Tibial artery (tissue), 4 donors: ENCODE measurements at places on chromosomes 6 and 20.

GRCh38 chr20:43408848-43409576 is 48.7 kb upstream of the SRSF6 start:
- no peak for DNase-seq

DNA sequence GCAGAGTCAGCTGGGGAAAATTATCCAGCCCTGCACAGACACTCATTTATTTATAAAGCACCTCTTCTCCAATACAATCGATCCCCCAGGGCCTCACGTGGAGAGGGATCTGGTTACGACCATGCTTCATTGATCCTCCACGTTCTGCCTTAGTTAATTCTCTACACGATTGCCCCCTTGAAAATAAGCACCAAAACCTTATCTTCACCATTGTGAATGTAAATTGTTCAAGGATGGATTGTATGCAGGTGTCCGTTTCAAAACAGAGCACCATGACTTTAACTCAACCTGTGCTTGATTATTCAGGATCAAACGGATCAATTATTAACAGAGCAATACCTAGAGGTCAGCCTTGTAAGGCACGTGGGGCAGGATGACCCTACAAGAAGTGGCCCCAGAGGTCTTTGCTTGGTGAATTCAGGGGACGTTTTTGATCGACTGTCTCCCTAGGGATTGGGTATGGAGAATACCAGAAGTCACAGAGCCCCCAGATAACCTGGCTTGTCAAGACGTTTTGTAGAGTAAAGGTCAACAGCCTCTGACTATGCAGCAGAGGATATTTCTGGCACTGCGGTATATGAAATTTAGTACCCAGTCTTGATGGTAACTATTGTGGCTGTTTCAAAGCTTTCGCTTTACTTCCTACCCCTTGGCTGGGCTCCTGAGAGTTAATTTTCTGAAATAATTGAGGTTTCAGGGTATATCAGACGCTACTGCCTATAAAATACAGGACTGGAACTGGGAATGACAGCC is 112.1 kb downstream of the NFATC2 start:
- DNase-seq: no peak

GRCh38 chr20:496126-496696 is 33.9 kb upstream of the TBC1D20 start:
- DNase-seq: no peak

DNA sequence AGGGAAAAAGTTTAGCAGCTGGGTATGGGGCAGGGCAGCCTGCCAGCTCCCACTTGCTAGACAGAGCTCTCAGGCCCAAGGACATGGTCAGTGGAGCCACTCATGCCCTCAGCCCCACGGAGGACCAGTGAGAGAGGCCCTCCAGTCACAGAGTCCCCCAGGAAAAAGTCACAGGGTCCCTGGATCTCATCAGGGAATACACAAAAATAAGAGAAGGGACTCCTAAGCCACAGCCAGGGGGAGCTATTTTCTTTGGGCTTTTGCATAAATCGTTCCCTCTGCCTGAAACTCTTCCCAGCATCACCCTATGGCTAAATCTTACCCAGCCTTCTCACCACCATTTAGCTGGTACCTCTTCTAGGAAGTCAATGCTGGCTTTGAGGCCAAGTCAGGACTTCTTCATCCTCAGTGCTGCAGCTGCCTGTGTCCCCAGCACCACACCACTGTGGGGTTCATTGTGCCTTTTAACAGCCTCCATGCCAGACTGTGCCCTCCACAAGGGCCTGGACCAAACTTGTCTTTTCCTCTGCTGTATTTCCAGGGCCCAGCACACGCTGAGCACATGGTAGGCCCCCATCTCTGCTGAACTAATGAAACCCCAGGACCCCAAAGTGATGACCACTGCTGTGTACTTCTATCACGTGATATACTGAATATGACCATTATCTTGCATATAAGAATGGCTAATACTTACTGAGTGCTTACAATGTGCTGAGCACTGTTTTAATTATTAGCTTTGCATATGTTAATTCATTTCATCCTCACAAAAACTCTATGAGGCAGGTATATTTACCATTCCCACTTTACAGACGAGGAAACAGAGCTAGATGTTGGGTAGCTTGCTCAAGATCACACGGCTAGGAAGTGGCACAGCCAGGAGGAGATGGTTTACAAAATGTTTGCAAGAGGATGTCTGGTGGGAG is 2.0 kb downstream of the ZNF335 start:
- DNase-seq: peak; percentile 59

- no peak for DNase-seq
These were observed 36.8 kb downstream of the YTHDF1 start for GRCh38 chr20:63178889-63179686.

DNA sequence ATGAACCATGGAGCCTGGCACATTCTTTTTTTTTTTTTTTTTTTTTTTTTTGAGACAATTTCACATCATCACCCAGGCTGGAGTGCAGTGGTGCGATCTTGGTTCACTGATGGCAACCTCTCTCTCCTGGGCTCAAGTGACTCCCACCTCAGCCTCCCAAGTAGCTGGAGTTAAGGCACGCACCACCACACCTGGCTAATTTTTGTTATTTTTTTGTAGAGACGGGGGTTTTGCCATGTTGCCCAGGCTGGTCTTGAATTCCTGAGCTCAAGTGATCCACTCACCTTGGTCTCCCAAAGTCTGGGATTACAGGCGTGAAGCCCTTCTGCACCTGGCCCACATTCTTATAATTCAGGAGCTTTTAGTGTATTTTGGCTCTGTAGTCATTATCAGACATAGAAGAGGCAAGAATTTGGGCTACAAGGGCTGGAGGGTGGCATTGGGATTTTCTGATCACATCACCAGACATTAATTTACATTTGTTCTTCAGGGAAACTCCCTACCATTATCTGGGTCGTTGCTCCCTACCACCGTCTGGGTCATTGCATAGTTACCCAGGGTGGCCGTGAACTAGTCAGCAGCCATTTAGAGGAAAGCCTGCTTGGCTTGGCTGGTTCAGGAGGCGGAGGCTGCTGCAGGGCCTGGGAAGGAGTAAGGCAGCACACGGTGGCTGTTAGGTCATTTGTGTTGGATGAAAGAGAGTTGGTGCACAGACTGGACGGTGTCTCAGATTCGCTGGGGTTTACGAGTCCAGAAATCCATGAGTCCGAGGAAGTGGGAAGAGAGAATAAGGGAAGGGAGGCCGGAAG is 17.6 kb downstream of the ARID1B start:
- no peak for DNase-seq

DNA sequence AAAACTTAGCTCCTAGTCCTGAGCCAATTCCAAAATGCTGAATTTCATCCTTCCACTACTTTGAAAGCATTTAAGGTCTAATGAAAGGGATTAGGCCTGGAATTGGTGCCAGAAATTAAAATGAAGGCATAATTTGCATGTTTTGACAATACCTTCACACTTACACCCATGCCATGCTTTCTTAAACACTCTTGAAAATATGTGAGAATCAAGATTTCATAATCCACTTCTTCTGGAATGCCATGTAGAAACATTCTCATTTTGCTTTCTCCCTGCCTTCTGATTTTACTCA is 77.1 kb downstream of the ANKEF1 start:
- DNase-seq: no peak

DNA sequence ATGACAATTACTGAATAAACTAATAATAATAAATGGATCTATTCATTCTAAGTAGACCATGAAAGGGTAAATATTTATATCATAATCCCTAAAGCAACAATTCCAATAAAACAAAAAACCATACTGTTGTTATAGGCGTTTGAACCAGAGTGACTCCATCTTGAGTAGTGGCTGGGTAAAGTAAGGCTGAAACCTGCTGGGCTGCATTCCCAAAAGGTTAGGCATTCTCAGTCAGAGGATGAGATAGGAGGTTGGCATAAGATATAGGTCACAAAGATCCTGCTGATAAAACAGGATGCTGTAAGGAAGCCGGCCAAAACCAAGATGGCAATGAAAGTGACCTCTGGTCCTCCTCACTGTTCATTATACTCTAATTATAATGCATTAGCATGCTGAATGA is 8.3 kb downstream of the OR2H1 start:
- no peak for DNase-seq

GRCh38 chr6:90226257-90226656 is 70.4 kb downstream of the BACH2 start:
- DNase-seq: no peak

DNA sequence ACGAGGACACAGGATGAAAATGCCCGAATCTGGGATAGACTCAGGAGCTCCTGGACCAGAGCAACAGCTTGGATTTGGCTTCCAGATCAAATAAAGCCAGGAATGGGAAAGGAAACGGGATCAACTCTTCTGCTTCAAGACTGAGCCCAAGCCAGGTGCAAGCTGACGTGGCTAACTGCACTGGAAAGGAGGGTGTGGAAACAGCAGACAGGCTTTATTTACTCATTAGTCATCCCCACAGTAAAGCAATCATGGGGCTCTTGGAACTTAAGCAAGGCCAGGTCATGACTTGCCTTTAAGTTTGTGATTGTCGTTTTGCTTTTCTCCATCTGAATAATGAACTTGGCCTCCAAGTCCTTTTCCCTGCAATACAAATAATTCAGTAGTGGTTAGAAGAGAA is 45.2 kb downstream of the KIF16B start:
- DNase-seq: no peak

DNA sequence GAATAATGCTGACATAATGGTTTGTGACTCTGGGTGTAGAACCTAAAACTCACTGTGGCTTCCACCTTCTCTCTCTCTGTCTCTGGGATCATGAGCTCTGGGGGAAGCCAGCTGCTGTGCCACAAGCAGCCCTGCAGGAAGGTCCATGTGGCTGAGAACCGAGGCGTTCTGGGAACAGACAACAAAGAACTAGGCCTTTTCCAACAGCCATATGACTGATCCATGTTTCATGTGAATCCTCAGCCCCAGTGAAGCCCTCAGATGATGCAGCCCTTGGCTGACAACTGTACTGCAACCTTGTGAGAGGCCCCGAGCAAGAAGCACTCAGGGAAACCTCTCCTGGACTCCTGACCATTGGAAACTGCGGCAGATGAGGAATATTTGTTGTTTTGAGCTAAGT is 56.6 kb downstream of the HLA-G start:
- DNase-seq: no peak

DNA sequence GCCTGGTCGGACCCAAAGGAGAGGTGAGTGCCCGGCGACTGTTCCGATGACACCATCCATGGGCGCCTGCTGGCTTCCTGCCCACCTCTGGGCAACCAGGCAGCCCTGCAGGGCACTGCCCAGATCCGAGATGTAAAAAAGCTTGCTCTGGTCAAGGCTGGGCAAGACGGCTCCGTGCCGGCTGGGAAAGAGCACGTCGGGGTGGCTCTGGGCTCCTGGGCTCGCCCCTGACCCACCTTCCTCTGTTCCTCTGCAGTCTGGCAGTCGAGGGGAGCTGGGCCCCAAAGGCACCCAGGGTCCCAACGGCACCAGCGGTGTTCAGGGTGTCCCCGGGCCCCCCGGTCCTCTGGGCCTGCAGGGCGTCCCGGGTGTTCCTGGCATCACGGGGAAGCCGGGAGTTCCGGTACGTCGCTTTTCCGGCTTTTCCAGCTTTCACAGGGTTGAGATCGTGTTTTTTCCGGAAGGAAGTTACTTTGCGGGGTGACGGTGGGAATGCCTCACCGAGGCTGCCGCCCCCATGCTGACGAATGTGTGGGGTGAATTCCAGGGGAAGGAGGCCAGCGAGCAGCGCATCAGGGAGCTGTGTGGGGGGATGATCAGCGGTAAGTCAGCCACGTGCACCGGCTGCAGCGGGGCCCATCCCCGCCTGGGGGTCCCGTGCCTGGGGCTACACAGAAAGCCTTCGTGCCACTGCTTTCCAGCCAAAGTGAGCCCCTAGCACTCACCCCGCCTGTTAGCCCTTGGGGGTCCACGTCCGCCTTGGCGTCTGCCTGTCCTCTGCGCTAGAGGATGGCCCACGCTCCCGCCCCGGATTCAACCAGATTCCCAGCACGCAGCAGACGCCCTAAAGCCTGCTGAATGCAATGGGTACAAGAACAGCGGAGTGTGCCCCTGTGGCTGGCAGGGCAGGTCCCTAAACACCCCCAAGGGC is 19.3 kb downstream of the COL9A3 start:
- DNase-seq: no peak

DNA sequence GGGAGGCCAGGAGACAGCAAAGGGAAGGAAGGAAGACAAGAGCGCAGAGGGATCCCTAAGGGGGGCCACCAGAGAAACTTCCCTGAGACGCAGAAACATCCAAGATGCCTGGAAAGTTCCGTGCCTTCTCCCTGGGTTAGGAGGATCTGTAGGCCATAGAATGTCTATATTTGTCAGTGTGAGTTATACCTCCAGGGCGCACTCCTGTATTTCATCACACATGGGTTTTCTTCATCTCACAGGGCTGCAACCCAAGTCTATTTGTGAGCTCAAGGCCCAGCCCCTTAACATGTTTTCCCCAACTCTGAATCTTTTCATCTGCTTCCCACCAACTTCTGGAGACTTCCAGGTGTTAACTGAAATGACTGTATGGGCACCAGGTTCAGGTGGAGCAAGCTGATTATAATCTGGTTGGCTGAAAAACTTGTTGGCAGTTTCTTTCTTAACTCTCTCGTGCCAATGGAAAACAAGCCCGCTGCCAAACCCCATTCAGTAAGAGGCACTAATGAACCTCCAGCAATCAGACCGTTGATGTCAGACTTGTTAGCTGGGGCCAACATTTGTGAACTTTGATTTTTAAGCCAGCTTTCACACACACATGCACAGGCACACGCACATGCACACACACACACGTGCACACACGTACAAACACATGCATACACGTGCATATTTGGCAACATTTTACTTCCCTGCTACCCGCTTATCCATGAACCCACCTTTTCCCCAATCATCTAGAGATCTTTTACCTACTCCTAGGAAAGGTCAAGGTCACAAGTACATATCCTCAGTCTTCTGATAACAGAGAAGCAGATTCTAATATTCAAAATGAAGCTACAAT is 247.5 kb upstream of the GMDS start:
- DNase-seq: no peak

GRCh38 chr6:56435754-56436153 is 188.4 kb upstream of the COL21A1 start:
- no peak for DNase-seq

- peak; percentile 21 for DNase-seq
These were observed 6.4 kb upstream of the SLC13A3 start for GRCh38 chr20:46657618-46658017.

DNA sequence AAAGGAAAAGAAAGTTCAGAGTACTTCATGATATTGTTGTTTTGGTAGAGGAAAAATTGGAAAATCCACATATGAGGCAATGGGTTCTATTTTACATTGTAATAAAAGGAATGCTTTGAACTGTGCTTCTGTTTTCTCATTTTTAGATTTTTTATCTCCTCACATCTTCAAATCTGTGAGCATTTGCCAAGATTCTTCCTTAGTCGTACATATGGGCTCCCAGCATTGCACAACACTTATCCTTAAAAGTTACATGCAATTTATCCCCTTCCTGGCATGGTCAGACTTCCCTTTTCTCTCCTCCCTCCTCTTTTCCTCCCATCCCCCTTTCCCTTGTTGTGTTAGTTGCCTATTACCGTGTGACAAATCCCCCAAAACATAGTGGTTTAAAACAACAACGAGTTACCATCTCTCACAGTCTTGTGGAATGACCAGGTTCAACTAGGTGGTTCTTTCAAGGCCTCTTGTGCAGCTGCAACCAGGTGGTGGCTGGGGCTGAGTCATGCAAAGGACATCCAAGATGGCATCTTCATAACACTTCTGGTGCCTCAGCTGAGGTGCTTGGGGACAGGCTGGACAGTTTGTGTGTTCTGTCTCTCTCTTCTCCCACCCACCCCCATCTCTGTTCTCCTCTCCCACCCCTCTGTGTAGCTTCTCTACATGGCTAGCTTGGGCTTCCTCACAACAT is 68.7 kb downstream of the TXNDC5 start:
- no peak for DNase-seq
